ENCODE measurements at places on chromosomes 1 and 21.

- H3K27ac ChIP-seq: peak overlapping the region; percentile 94
- DNase-seq: peak; percentile 74
- H3K27me3 ChIP-seq: no peaks in the 10 kb centered on the region
- H3K36me3 ChIP-seq: peaks cover 19% of the 10 kb centered on the region
Observed at GRCh38 chr1:8396786-8397406, 79.0 kb downstream of the SLC45A1 start.

GRCh38 chr1:117672756-117673155 is 66.9 kb downstream of the TENT5C start:
- H3K4me1 ChIP-seq: peaks cover 5% of the 10 kb centered on the region
- H3K27ac ChIP-seq: no peak overlapping the region
- H3K36me3 ChIP-seq: no peaks in the 10 kb centered on the region
- no peaks in the 10 kb centered on the region for H3K27me3 ChIP-seq
- no peak overlapping the region for H3K4me3 ChIP-seq

- no peak overlapping the region for H3K4me3 ChIP-seq
- H3K27me3 ChIP-seq: no peaks in the 10 kb centered on the region
- DNase-seq: no peak
- H3K27ac ChIP-seq: no peak overlapping the region
- H3K4me1 ChIP-seq: peaks cover 11% of the 10 kb centered on the region
Observed at GRCh38 chr1:234579967-234580366, 30.0 kb downstream of the IRF2BP2 start.

GRCh38 chr21:33063907-33064622 is 5.9 kb upstream of the OLIG1 start:
- no peak overlapping the region for H3K4me3 ChIP-seq
- DNase-seq: no peak
- H3K27me3 ChIP-seq: peaks cover 52% of the 10 kb centered on the region
- H3K4me1 ChIP-seq: no peaks in the 10 kb centered on the region

DNA sequence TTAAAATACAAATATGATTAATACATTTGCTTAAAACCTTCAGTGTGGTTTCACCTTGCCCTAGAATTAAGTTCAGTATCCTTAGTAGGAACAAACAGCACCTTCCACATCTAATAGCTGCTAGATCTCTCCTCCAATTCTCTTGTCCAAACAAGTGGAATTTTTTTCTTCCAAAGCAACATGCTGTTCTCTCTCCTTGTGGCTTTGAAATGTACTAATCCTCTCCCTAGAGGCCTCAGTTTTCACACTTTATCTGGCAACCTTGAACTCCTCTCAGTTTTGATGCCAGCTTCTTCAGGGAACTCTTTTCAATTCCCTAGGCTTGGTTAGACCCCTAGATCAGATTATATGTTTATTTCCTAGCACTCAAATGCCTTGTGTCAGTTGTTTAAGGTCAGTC is 87.0 kb downstream of the GLUL start:
- H3K27ac ChIP-seq: no peak overlapping the region
- no peak overlapping the region for H3K4me3 ChIP-seq
- H3K36me3 ChIP-seq: no peaks in the 10 kb centered on the region
- peaks cover 36% of the 10 kb centered on the region for H3K4me1 ChIP-seq
- no peak for DNase-seq
